ENCODE measurements at places on chromosomes 11 and 22.

DNA sequence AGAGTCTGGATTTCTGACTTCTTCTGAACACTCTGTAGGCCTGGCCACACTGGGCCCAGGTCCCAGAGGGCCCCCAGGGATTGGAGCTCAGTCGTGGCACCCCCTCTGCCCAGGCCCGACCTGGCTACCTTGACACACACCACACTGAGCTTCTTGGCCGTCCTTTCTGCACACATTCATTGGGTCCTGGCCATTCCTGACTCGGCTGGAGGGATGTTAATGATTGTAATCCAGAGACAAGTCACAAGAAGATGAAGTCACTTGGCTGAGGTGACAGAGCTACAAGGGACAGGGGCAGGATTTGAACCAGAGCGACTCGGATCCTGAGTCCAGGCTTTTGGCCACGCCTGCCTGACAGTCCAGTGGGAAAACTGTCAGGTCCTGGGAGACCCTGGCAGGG, 23.9 kb upstream of the PDGFB start:
- DNase-seq: no peak

DNA sequence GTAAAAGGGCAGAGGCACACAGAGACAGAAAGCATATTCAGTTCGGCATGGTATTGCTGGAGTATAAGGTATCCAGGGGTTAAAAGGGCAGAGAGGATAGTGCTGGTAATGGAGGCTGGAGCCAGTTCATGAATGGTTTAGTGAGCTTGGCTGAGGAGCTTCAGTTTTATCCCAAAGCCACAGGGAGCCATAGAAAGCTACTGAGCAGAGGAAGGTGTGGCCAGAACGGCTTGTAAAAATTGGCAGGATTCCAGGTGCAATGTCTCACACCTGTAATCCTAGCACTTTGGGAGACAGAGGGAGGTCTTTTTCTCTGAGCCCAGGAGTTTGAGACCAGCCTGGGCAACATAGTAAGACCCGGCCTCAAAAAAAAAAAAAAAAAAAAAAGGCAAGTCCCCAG, 186.1 kb downstream of the MYO18B start:
- DNase-seq: no peak

DNA sequence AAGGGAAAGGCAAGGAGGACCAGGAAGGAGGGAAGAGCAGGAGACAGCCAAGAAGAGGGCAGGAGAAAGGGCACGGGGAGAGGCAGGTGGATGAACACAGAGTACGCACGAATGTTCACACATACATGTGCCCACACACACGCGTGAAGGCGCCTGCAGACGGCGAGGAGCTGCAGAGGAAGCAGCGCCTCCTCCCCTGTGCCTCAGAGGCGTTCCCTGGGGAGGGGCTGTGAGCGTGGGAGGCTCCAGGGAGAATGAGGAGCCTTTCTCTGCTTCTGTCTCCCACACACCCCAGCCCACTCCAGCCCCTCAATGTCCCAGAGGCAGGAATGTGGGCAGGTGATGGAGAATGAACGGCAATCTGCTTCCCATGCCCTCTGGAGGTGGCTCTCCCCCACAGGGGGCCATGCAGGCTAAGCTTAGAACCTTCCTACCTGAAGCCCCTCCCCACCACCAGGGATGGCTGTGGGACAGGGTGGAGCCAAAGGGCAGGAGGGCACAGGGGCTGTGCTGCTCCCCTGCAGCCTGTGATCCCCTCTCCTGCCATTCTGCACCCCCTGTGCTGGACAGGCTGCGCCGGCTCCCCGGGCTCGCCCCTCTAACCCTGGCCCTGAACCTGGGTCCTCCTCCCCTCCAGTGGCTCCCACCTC, 25.3 kb downstream of the PPM1F start:
- DNase-seq: no peak

- no peak for DNase-seq
These were observed 4.6 kb downstream of the CTSF start for GRCh38 chr11:66563832-66564231.

DNA sequence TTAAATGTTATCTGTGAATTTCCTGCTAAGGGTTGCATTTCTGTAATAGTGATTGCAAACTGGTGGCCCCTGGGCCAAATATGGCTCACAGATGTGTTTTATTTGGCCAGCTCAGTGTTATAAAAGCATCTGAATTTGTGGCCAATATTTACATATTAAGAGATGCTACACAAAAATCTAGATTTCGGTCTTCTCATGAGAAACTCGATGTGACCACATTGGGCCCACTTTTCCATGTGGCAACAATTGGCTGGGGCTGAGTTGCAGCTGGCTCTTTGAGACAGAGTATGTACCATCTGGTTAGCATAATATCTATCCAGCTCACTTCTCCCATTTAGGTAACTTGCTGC, 244.5 kb upstream of the POU2AF2 start:
- no peak for DNase-seq

- peak; percentile 51 for DNase-seq
These were observed 7.0 kb upstream of the MPPED1 start for GRCh38 chr22:43404673-43405385.
